ENCODE measurements at places on chromosomes 2 and 18.

GRCh38 chr2:195470622-195471021, 186.4 kb upstream of the SLC39A10 start:
- DNase-seq: no peak

GRCh38 chr2:62141142-62141740, 54.7 kb upstream of the B3GNT2 start:
- no peak for DNase-seq

- DNase-seq: no peak
These were observed 8.3 kb downstream of the NFU1 start for GRCh38 chr2:69428981-69429380.

- peak; percentile 83 for DNase-seq
These were observed 48.1 kb upstream of the ARL4C start for GRCh38 chr2:234544659-234545611.

- DNase-seq: no peak
These were observed 195.6 kb downstream of the FSIP2 start for GRCh38 chr2:185934232-185934631.

DNA sequence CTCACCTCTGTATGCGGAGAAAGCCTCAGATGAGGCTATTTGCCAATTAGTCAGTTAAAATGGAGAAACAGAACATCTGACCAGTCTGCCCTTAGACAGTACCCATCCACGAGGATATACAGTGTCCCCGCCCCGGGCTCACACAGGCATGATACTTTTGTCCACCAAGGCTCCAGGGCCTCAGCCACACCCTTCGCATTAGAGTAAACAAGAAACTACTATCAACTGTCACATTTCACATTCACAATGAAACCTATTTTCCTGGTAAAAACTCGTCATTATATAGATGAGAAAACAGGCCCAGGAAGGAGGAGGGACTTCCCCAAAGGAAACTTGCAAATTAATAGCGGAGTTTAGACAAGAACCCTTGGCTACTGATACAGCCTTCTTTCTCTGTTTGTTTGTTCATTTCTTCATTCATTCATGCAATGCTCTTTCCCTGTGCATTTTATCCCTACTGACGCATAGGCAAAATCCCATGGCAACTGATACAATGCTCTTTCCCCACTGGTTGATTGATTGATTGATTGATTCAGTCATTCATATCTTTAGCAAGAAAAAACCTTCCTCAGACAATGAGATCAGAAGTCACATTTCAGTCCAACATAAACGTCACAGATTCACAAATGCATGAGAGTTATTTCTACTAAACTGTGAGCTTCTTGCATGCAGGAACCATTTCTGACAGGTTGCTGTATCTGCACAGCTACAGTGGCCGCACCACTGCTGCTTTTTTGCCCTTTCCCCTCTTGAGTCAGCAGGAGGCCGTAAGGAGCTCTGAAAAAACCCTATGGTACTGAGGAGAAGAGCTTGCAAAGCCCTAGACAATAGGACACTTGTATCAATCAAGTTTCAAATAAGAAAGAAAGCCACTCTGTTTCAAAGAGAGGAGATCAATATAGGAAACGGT, 777.1 kb downstream of the RNF144A start:
- no peak for DNase-seq

GRCh38 chr2:42771546-42772153, 7.7 kb upstream of the OXER1 start:
- DNase-seq: no peak

Measured in HAP-1 (cell line).